ENCODE measurements at places on chromosomes 1 and 21. TPM values are rescaled to one million over a fixed set of nuclear protein-coding genes. Genes with fewer than 3 reads are reported as not detected.

The MCOLN2 gene
- total RNA-seq, result 103 TPM

The LDLRAD1 gene
- total RNA-seq, result not detected

The AADACL3 gene
- total RNA-seq, result not detected

The ELAVL4 gene
- not detected for total RNA-seq

The HES4 gene
- total RNA-seq, result not detected

The EPHA10 gene
- not detected for total RNA-seq

The OR6K3 gene
- not detected for total RNA-seq
